ENCODE measurements at places on chromosomes 3 and 15.

- no peak for DNase-seq
Measured at GRCh38 chr3:12944849-12945248, 103.5 kb upstream of the RPL32 start.

DNA sequence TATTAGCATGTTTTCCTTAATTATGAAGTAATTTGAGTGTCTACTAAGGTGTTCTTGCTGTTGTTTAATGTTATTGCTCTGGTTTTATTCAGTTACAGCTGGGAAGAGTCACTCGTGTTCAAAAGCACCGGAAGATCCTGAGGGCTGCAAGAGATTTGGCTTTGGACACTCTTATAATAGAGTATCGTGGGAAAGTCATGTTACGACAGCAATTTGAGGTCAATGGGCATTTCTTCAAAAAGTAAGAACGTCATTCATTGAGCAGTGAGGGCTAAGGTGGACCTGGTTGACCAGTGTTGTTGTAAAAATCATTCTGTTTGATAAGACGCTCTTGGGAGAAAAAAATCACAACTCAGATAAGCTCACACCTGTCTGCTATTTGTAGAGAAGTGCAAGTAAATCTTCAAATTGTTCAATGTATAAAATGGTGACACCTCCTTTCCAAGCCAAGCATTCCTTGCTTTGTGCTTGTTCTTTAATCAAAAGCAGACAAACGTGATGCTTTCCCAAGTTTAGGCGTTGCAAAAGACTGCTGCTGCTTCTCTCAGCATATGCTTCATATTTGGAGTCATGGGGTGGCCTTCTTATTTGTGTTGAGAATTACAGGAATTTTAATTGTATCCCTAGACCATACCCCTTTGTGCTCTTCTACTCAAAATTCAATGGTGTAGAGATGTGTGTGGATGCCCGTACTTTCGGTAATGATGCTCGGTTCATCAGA is 44.2 kb downstream of the SETD5 start:
- no peak for DNase-seq

- DNase-seq = peak; percentile 93
Measured at GRCh38 chr3:46558184-46559043, 7.7 kb downstream of the LRRC2 start.

DNA sequence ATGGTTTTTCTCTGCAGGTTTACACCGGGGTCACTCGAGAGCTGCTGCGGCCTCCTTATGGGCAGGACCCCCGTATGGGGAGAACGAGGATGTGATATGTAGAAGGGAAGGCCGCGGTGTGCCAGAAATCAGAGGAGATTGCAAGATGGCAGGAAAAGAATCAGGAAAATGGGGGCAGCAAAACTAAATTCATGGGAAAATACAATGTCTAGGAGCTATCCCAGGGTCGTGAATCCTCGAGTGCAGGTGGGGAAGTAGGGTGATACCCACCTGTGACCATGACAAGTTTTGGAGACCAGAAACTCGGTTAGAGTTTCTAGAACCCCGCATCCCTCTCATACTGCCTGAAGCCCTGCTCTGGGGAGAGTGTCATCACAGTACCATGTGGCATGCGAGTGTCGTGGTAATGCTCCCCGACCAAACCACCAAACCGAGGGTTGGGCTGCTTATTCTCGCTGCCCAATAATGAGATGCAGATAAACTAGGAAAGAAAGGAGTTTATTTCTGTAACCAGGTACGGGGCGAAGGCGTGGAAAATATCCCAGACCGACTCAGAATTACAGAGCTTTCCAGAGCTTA is 781 bp downstream of the TRNT1 start:
- no peak for DNase-seq
